Erythroblast (primary cell): ENCODE measurements at places on chromosomes 1 and 21.

DNA sequence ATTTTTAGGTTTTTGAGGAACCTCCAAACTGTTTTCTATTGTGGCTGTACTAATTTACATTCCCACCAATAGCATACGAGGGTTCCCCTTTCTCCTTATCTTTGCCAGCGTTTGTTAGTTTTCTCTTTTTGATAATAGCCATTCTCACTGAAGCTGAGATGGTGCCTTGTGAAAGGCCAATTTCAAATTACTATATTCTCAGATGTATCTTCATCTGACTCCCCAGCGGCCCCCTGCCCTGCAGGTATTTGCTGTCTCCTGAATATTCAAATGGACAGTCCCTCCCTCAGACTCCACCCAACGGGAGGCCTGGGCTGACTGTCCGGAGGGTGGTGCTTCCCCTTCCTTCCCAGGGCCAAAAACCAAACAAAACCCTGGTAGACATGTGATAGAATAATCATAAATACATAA is 33.5 kb upstream of the TARBP1 start:
- DNase-seq = peak; percentile 58

- DNase-seq = no peak
Measured at GRCh38 chr1:193540511-193540910, 354.1 kb upstream of the B3GALT2 start.

DNA sequence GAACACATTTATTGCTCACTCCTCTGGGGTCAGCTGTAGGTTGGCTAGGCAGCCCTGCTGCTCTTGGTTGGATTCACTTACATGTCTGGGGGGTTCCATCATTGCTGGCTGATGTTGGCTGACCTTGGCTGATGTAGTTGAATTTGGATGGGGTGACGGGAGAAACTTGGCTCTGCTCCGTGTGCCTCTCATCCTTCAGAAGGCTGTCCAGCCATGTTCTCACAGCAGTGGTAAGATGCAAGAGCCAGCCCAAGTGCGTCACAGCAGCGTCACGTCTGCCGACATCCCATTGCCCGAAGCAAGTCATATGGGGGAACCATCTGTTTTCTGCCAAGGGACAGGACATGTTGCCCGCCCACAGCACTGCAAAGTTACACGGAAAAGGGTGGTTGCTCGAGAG is 613.5 kb downstream of the MATN1 start:
- DNase-seq = no peak

DNA sequence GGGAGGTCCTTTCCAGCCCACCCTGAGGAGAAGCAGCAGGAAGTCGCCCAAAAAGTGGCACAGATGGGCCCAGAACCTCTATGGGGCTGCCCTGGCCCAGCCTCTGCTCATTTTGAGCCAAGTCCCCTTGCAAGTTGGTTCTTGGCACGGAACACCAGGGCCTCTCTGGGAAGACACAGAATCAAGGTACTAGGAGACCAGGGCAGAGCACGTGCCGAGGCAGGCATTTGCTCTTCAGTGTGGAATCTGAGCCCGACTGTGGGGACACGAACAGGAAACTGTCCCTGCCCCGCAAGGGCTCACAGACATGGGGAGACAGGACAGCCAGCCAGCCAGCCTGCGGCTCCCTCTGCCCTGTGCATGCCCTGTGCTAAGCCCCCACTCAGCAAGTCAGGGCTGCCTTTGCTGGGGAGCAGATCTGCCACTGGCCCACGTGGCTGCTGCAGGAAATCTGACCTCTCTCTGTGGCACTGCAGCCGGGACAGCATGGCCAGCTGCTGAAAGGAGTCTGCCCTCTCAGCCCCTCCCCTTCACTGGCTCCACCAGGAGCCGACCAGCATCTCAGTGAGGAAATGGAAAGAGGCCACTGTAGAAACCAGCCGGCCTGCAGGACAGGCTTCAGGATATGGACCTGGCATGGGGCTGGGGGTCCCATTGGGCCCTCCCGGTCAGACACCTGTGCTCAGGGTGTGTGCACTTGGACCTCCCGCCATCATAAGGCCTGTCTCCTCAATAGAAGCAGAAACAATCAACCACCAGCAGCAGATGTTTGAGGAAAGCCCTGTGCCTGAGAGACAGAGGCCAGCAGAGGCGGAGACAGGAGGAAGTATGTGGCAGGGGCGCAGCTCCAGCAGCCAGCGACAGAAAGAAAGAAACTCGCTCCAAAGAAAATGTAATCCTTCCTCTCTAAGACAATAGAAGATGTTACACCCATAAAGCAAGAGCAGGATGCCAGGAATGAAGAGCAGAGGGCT is 3.7 kb downstream of the ARHGEF16 start:
- DNase-seq = no peak

GRCh38 chr1:39701049-39701439 is 9.8 kb upstream of the HPCAL4 start:
- no peak for DNase-seq

DNA sequence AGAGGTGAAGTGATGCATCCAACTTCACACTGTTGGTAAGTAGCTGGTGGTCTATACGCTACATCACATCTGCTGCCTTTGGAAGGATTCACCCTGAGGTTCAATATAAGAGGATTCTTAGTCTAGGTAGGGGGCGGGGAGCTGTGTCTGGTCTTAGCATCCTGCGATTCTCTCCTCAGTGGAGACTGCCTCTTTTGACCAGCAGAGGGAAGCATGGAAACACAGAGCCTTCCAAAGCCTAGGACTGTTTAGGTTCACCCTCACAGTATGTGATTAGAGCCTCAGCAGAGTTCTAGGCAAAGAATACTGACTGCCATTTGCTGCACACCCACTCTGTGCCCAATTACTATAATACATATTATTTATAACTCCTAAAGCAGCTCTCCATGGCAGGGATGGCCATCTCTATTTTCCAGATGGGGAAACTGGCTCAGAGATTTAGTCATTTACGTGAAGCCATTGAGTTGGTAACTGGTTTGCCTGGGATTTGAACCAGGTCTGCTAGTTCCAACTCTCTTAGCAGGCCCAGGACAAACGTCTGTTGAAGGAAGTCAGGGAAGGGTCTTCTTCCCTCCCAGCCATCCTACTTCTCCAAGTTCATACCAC is 28.9 kb upstream of the EFCAB14 start:
- DNase-seq = peak; percentile 23

GRCh38 chr1:10046356-10047085 is 13.8 kb downstream of the UBE4B start:
- no peak for DNase-seq

DNA sequence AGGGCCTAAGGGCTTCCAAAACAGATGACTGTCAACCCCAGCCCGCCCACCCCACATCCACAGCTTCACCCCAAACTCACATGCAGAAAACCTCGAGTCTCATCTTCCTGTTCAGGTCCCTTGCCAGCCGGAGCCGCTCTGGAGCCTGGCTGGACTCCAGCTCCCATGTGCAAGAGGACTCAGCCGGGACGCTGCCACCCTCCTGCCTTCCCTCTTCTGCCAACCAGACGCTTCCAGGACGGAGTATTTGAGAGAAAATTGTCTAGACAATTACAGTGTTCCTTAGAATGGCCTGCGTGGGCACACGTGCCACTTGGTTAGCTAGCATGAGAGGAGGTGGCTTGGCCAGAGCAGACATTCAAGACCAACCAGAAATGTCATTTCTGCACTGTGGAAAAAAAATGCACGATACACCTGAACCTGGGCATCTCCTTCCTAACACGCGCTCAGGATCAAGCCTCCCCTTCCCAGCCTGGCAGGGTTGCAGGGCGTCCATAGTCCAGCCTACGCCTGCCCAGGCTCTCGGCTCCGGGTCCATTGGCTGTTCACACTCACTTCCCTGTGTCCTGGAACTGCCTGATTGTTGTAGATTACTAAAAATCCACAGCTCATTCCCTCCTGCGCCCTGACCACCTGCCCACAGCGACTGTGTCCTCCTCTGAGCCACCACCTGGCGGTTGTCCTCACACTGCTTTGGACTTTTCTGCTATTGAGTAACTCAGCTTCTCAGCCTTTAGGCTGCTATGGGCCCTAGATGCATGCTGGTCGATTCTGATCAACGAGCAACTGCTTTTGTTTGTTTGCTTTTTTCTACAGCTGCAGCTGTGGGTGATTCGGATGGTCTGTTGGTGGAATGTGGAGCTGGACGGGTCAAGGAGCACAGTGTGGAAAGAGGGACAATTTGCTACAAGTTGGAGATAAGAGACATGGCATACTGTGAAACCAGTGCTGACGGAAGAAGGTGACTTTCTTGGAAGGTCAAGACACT is at the start of gene CLDN14:
TSS of gene CLDN14 (minus strand) at position 708 of the 988 bp plus-strand sequence. CDS start 18,427 bp downstream, outside the sequence.
- DNase-seq = no peak

DNA sequence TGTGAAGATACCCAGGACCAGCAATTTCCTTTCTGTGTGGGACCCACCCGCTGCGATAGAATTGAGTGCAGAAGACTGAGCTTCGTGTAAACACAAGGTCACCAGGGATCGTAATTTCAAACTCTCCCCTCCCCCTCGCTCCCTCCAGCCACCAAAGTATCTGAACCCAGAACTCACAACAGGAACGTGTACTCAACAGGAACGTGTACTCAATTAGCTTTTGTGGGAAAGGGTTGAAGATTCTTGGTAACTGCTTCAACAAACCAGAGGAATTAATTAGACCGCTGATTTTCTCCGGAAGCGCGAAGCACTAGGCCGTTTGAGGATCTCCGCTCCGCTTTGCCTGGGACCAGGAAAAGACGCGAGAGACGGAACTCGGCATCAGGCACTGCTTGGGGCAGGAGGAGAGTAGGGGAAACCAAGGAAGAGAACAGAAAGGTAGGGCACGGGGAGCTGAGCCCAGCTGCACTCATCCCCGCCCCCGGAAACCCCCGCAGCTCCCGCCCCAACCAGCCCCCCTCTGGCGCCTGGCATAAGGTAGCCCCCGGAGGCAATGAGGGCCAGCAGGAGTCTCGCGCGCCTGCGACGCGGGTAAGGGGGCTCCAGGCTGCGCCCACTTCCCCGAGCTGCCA is 453 bp downstream of the DRAM2 start:
- peak; percentile 73 for DNase-seq
